ENCODE measurements at places on chromosomes 11 and 22.

DNA sequence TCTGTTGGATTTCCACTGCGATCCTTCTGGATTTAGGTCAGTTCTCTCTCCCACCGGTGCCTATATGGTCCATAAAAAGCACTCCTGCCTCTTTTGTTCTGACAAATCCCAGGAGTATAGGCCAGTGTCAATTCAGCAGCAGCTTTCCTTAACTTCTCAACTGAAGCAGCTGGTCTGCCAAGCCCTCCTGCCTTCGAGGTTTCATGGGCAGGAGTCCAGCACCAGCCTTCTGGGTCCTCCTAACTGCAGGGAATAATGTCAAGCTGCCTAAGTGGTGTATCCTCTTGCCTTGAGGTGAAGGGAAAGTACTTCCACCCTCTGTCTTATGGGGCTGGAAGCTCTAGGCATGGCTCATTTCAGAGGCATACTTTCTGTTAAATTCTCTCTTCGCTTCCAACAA lies 149.4 kb upstream of the NCAM1 start:
- no peak for DNase-seq

DNA sequence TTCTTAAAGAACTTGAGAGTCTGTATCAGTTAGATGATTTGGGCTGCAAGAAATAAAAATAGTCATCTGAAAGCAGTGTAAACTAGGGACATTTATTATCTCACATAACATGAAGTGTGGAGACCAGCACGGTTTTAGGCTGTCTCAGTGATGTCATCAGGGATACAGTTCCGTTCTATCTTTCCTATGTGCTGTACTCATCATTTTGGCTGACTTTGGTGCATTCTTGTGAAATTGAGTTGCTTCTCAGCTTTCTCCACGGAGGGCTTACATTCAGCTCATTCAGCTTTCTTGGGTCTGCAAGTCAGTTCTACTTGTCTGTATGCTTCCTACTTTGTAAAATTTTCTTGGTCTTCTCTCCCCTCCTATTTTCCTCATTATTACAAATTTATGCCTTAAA lies 51.8 kb upstream of the LIN7C start:
- no peak for DNase-seq

DNA sequence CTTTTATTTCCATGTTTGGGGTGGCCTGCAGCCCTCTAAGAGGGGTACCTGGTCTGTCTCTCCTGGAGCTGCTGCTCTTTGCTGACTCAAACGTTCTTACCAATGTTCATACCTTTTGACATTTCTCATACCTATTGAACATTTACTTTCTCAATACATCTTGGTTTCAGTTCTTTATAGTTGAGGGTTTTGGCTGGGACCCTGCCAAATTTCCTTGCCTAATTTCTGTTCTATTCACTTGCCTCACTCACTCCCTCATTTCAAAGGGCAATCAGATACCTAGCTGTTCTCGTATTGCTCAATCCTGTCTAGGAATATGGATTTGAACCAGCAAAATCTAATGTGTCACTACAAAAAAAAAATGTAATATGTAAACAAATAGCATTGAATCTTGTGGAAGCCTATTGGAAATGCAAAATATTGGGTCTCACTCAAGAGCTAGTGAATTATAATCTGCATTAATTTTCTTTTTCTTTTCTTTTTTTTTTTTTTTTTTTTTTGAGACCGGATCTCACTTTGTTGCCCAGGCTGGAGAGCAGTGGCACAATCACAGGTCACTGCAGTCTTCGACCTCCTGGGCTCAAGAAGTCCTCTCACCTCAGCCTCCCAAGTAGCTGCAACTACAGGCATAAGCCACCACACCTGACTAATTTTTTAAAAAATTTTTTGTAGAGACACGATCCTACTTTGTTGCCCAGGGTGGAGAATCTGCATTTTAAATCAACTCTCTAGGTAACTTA lies 7.5 kb downstream of the OR6M1 start:
- no peak for DNase-seq

GRCh38 chr11:66335531-66336233 lies 552 bp downstream of the RIN1 start:
- DNase-seq, result no peak

Data from Right ventricle myocardium superior (tissue), 1 donor.